Fibroblast of skin of right quadriceps (primary cell): ENCODE measurements at places on chromosomes 16 and 17.
A peak's percentile ranks its signal among the peaks of the same experiment; 100 is the strongest.

DNA sequence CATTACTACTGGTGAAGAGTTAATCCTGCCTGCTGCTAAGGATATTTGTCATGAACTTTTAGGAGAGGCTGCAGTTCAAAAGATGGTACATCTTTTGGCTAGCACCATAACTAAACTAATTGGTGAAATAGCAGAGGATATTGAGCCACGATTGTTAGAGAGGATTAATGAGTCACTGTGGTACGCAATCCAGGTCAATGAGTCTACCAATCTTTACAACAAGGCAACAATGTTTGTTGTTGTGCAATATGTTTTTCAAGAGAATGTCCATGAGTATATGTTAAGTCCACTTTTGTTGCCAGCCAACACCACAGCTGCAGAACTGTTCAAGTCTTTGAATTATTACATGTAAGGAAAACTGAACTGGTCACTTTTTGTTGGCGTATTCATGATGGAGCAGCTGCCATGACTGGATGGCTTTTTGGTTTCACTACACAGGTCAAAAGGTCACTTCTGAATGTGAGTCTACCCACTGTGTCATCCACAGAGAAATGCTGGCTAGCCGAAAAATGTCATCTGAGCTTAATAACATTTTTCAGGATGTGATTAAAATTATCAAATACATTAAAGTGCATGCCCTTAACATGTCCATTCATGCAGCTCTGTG lies 402.6 kb upstream of the KIF2B start:
- DNase-seq, result no peak

DNA sequence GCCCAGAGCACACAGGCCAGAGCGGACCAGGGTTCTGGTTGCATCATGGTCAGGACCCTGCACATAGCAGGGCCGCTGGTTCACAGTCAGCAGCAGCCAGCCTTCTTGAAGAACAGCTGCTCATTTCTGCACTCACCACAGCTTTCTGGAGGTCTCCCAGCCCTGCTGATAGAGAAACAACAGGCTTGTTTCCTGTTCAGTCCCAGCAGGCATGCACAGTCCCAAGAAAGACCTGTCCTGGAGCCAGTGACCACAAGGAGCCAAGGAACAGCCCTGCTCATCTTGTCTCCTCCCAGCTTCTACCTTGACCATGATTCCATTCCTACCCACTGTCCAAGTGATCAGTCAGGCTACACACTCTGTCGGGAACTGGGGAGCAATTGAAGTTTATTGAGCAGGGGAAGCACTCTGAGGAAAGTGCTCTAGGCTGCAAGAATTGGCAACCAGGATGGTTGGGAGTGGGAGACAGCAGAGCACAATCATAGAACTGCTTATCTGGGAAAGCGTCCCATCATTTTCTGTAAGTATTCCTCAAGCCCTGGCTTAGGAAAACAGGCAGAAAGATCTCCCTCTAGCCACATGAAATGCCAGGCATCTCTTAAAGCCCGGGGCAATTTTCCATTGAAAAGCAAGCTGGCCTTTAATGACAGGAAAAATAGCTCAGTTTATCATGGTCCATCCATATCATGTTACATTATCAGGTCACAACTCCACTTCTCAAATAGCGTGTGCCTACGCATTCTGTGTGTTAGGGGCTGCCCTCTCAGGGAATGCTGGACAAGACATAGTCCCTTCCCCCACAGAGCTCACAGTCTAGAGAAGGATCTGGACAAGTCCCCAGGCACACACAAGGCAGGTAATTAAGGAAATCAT lies 155.4 kb upstream of the FOXF1 start:
- DNase-seq, result peak; percentile 48

- no peak for DNase-seq
Observed at GRCh38 chr16:88905563-88905962, 39.1 kb upstream of the PABPN1L start.

- DNase-seq, result no peak
Observed at GRCh38 chr17:58368860-58369213, 16.8 kb upstream of the SUPT4H1 start.

DNA sequence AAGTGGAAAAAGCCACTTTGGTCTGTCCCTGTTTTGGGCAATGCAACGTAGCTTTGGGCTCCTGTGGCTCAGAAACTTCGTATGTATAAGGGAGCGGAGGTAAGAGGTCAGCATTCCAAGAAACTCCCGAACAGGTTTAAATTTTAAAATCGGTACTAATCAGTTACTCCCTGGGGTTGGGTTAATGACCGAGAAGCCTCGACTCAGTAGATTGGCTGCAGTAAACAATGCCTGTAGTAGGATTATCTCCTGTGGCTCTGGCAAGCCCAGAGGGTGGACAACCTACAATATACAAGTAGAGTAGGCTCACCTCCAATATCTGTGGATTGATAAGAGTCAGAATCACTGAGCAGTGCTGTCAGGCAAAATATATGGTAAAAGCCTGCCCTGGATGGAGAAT lies 1.6 kb upstream of the GNA13 start:
- DNase-seq, result no peak

DNA sequence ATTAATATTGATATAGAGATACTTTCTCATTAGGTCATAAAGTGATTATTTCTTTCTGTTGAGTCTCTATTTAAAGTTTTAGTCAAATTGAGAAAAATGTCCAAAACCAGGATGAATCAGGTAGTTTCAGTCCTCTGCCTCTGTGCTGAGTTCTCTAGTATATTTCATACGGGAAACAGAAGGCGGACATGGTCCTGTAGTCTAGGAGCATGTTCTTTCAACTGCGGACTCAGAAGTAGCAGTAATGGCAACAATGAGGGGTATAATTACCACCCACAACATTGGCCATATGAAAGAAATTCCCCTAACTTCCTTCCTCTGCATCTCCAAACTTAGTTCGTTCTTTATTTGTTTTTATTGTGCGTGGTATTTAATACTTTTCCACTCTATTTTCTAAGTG lies 50.1 kb downstream of the TBX4 start:
- no peak for DNase-seq

DNA sequence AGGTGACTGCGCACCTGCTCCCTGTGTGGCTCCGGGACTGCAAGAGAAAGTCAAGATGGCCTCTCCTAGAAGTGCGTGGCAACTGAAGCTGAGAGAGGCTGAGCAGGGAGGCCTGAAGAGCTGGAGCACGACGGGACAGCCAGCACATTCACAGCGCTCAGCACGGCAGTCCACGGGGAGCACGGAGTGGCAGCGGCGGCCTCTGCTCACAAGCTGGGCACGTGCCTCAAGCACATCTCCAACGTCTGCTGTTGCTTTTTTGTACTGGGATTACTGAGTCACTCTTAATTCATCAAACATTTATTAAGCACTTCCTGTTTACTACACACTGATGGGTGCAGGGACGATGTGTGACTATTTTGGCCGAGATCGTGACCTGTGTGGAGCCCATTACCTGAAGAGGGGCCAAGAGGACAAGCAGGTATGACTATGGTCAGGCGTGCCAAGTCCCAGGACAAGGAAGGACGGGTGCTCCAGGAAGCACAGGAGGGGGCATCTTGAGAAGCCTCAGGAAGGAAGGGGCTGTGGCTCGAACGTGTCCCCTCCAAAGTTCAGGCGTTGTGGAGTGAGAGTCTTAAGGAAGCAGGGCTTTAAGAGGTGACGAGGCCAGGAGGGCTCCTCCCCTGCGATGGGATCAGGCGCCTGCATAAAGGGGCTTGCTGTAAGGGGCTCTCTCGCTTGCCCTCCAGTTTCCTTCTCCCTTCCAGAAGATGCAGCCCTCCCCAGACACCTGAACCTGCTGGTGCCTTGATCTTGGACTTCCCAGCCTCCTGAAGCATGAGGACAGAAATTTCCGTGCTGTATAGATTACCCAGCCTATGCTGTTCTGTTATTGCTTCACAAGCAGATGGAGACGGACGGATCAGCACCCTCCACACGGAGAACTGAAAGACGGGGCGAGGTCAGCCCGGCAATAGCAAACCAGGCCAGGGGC lies 105.8 kb downstream of the ADCY9 start:
- DNase-seq, result no peak

- DNase-seq, result peak; percentile 39
Observed at GRCh38 chr17:74272731-74273201, 1.3 kb upstream of the DNAI2 start.

GRCh38 chr17:14699574-14700185 lies 398.8 kb downstream of the HS3ST3B1 start:
- no peak for DNase-seq

- no peak for DNase-seq
Observed at GRCh38 chr17:3808701-3809100, 7.7 kb upstream of the ITGAE start.

GRCh38 chr17:4583782-4584100 lies 588 bp upstream of the SMTNL2 start:
- no peak for DNase-seq

- DNase-seq, result no peak
Observed at GRCh38 chr17:29169806-29170591, 10.2 kb downstream of the MYO18A start.

- no peak for DNase-seq
Observed at GRCh38 chr16:71242036-71242435, 11.5 kb upstream of the HYDIN start.

DNA sequence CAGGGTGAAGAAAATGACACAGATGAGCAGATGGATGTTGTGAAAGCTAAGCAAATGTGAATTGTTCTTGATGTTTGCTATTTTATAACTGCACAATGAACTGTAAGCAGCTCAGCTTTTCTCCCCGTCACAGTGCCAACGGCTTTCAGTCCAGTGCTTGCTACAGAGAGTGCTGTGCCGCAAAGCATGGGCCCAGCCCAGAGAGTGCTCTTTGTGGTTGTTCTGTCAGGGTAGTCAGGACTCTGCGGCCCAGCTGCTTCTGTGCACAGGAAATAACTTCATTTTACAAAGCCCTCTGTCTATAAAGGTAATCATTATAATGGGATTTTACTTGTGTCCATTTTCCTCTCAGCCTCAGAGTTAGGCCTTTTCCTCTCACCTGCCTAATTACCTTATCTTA lies 39.1 kb downstream of the CDRT15 start:
- DNase-seq, result no peak

DNA sequence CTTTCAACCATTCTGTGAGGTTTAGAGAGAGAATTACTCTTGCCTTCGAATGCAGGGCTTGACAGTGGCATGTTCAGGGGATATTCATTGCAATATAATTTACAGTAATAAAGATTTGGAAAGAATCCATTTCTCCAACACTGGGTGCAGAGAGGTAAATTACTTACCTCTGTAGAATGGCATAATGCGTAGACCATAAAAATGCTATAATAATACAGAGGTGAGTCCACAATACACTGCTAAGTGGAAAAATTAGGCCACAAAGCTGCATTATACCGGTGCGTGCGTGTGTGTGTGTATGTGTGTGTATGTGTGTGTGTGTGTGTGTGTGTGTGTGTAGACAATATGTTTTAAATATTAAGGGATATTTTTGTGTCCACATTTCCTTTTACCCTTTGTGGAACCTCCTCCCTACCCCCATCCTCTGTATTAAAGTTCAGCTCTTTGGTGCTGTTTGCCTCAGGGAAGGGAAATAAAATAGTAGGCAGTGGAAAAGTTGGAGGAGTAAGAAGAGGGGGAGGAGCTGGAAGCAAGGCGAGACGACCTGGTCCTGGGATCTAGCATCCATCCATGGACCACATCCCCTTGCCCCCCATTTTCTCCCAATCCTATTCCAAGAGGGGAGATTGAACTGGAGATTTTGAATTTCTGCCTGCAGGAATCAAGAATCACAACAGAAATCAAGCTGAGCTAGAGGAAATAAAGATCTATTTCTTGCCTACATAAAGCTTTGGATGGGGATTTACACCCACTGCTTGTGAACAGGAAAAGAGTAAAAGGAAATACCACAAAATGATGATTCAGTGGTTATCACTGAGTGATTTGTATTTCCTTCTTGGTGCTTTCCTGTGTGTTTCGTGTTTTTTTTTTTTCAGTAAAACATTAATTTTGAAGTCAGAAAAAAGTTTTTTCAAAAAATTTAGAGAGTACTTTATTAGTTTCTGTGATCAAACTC lies 124.8 kb downstream of the RGS9 start:
- DNase-seq, result peak; percentile 67

GRCh38 chr16:16973707-16974591 lies 496.8 kb downstream of the XYLT1 start:
- DNase-seq, result no peak

DNA sequence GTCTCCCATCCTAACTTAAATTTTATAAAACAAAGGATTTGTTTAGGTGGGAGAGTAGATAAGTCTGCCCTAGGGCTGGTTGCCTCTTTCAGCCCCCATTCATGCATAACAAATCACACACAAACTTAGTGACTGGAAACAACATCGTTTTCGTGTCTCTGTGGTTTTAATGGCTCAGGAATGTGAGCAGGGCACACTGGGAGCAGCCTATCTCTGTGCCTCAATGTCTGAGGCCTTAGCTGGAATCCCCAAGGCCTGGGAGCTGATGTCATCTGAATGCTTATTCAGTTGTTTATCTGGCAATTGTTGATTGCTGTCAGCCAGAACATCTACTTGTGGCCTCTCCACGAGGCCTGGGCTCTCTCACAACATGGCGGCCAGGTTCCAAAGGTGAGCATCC lies 101.9 kb upstream of the HSBP1 start:
- peak; percentile 53 for DNase-seq

DNA sequence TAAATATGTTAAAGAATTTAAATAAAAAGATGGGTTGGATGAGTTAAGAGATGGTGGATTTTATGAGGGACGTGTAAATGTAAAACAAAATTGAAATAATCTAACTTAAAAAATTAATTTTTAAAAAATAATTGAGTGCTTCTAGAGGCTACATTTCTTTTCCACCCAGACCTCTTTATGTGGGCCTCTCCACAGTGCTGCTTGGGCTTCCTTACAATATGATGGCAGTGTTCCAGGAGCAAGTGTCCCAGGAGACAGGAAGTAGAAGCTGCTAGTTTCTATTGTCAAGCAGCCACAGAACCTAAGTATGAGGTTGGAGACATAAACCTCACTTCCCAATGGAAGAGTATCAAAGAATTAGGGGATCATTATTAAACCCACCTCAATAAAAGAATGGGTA lies 205.7 kb upstream of the CPHXL start:
- DNase-seq, result no peak

DNA sequence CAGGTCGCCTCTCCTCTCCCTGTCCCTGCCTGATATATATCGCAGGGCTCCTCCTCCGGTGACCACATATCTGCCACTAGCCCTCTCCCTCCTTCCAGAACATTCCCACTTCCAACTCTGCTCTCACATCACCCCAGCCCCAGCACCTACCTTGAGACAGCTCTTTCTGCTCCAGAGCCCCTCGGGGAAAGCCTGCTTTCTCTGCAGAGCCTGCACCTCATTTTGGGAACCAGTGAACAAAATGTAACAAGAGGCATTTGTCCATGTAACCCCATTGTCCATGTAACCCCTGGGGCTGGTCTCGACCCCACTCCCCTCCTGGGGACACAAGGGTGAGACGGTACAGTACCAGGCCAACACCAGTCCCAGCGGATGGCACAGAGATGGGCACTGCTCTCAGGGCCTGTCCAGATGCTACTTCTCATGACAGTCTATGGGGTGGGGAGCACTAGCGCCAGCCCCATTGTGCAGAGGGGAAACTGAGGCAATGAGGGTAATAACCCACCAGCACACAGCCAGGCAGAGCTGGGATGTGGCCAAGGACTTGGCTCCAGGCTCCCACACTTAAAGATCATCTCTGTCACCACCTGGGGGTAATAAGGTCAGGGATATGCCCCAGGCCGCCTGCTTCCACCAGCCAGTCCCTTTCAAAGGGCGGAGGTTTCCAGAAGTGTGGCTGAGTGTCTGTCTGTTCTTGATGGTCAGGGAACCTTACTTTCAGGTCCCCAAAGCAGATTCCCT lies 42.9 kb downstream of the TBC1D16 start:
- DNase-seq, result peak; percentile 20
